ENCODE measurements at places on chromosomes 13 and 19.

- no peak for DNase-seq
These were observed 12.4 kb downstream of the NOSIP start for GRCh38 chr19:49567861-49568441.

GRCh38 chr13:24257497-24257896, 51.9 kb upstream of the C1QTNF9 start:
- no peak for DNase-seq

DNA sequence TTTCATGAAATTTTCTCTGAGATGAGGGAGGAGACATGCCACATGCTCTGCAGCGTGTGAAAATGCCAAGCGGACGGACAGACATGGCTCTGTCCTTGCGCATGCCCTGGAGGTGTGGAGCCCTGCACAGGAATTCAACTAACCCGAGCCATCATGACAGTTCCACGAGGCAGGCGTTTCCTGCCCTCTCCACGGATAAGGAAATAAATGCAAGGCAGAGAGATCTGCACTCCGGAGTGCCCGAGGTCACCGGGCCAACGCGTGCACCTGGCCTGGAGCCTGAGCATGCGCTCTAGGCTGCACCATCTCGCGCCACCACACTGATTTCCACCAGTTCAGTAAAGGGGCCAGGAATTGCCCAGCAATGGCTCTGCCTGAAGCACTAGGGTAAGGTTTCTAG, 298.2 kb downstream of the MYO16 start:
- DNase-seq: no peak

DNA sequence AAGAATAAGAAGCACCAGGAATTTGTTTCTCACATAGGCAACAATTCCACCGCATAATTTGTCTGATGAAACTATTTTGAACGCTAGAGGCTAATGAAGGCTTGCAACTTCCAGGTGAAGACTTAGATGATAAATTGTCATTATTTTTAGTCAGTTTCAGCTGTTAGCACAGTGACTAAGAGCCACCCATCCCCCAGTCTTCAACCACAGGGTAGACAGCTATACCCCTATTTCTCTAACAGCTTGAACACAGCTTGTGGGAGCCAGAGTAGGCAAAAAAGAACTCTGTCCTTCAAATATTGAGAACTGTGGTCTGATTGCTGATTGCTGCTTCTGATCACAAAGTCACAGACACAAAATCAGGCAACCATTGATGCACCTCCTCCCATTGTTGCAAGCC, 1124.8 kb upstream of the PRR20A start:
- DNase-seq: no peak

DNA sequence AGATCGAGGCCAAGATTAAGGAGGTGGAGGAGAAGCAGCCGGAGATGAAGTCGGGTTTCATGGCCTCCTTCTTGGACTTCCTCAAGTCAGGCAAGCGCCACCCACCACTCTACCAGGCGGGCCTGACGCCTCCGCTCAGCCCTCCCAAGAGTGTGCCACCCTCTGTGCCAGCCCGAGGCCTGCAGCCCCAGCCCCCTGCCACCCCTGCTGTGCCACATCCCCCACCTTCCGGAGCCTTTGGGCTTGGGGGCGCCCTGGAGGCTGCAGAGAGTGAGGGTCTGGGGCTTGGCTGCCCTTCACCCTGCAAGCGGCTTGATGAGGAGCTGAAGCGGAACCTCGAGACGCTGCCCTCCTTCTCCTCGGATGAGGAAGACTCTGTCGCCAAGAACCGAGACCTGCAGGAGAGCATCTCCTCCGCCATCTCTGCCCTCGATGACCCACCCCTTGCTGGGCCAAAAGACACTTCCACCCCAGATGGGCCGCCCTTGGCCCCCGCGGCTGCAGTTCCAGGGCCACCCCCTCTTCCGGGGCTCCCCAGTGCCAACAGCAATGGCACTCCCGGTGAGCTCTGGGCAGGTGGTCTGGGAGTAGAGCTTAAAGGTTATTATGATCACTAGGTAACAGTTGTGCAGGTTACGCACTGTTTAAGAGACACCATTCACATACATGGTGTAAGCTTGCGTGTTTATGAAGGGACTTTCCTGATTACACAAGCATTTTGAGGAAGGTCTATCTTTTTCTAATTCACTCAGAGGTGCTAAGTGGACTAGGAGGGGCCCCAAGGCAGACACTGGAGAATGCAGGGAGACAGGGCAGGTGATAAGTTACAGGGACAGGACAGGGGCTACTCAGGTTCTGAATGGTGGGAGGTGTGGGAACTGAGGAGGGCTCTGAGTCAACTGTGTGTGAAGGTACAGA, 8.7 kb downstream of the PRR12 start:
- DNase-seq: no peak

DNA sequence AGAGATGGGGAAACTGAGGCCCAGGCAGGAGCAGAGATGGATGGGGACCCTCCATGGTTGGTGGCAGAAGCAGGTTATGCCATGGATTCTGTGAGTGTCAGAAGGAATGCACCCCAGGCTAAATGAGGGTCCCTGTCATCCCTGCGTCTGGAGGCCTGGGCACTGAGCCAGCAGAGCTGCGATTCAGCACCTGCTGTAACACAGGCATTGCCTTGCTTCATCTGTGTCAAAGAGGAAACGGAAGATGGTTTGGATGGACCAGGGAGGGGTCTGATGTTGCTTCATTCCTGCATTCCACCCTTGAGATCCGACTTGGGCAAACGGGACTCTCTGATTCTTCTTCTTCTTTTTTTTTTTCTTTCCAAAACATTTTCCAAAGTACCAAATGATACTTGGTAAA, 1.2 kb downstream of the C5AR1 start:
- DNase-seq: no peak

GRCh38 chr13:65499256-65499655, 1730.9 kb downstream of the PCDH9 start:
- no peak for DNase-seq

DNA sequence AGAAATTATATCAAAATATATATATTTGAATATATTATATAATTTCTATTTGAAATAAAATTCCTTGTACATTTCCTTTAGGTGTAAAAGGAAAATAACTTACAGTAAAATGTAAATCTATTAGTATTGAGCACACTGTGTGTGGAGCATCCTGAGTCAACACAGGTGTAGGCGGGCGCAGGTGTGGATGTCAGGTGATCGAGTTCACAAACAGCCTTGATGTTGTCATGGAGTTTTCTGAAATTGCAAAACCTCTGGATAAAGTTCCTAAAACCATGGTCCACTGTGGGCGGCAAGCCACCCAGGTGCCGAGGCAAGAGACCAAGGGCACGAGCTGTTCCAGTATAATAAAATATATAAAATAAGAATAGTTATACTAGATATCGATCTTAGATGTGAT, 27.7 kb upstream of the MCF2L start:
- DNase-seq: no peak

DNA sequence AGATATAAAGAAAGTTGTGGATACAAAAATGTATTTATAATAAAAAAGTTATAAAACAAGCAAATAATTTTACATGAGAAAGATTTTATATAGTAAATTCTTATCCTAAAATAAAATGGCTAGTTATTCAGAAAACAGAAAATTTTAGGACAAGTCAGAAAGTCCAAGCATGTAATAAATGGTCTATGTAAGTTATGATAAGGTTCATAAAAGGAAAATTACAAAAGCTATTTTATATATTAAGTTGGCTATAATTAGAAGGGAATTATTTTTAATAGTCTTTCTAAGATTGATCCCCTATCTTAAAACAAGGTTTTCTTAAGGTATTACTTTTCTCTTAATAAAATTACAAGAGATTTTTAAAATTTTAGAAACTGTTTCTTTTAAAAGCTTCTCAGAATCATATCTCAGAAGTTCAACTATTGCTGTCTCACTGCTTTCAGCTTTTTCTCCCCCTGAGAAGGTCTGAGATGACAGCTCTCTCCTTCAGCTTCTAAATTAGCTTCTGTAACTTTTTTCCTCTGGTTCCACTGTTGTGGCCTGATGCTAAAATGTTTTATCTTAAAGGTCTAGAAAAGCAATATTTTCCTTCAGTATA, 8.7 kb downstream of the CCDC169 start:
- DNase-seq: no peak

DNA sequence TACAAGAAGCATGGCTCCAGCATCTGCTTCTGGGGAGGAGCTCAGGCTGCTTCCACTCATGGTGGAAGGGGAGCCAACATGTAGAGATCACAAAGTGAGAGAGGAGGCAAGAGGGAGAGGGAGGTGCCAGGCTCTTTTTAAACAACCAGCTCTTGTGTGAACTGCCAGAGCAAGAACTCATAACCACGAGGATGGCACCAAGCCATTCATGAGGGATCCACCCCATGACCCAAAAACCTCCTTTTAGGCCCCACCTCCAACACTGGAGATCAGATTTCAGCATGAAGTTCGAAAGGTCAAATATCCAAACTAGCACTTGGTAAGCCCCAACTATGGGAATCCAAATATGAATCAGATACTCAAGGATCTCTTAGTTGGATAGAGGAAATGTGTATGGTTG, 131.2 kb downstream of the RXFP2 start:
- DNase-seq: no peak

GRCh38 chr13:28684257-28684656, 25.3 kb downstream of the POMP start:
- no peak for DNase-seq

Measured in activated CD4-positive, alpha-beta T cell treated with anti-CD3 and anti-CD28 coated beads, Interleukin-2, amount 50 U/mL, for 24 hours (primary cell).